Anterior cingulate cortex (tissue), 58 donors: ENCODE measurements at places on chromosomes 3 and 15.

- DNase-seq, result no peak
Observed at GRCh38 chr3:15794303-15794771, 3.4 kb downstream of the ANKRD28 start.

- DNase-seq, result no peak
Observed at GRCh38 chr15:90553248-90553745, 23.6 kb downstream of the CRTC3 start.

GRCh38 chr3:128439226-128439625 is 27.5 kb downstream of the DNAJB8 start:
- DNase-seq, result no peak

DNA sequence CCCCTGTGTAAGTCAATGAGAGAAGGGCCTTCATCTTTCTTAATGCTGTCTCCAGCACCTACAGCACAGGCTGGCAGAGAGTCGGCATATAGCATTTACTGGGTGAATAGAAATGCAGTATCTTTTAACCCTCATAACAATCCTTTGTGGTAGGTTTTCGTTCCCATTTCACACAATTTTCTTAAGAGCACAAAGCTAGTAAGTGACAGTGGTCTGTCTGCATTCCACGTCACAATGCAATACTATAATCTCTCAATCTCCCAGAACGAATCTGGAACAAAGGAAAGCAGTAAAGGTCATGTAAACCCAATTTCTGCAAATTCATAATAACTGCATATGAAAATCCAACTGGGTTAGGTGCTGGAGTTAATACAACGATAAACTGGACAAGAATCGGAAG is 1.4 kb upstream of the ZFAND6 start:
- DNase-seq, result no peak

- DNase-seq, result no peak
Observed at GRCh38 chr3:197513953-197514785, 41.6 kb downstream of the BDH1 start.

- no peak for DNase-seq
Observed at GRCh38 chr15:60351066-60351465, 46.7 kb downstream of the ANXA2 start.

- no peak for DNase-seq
Observed at GRCh38 chr3:58833491-58833890, 166.9 kb upstream of the FAM3D start.

DNA sequence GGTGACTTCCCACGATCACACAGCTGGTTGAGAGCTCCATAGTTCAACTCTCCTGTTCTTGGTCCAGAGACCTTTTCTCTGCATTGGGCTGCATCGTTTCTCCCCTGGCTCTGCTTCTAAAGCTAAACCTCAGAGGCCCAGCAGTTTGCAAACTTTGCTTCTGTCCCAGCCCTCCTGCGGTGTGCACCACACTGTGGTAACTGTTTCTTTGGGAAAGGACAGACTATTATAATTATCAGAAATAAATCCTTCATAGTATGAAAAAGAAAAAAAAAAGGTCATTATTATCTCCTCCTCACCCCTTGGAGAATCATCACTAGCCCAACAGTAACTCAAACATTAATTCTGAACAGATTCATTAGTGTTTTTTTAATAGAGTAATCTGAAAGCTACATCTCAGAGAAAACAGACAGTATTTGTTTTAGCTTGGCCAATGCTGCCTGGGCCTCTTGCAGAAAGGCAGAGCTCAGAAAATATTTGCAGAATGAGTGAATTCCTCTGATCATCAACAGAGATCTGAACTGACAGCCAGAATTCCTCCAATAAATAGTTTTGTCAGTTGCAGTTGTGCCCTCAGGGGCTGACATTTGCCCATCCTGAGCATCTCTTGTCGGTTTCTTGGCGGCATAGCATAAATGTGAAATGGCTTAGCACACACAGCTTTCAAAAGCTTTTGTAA is 52.9 kb downstream of the BFSP2 start:
- DNase-seq, result no peak

GRCh38 chr3:64995857-64996551 is 308.2 kb upstream of the ADAMTS9 start:
- DNase-seq, result no peak

DNA sequence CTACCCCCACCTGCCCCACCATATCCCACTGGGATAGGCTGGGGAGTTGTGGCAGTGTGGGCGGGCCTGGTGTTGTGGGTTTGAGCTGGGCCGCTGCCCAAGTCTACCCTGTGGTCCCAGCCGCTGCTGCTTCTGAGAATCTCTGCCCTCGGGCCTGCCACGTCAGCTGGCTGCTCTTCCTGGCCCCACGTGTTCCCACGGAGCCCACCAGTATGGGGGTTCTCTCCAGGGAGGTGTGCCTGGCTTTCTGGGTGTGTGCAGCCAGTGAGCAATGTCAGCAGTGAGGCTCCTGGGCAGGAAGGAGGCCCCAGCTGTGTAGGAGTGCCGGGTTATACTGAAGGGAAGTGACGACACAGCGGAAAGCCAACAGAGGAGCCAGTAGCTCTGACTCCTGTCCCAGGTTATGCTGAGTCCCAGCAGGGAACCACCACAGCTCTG is 10.5 kb downstream of the GNAI2 start:
- no peak for DNase-seq

- DNase-seq, result no peak
Observed at GRCh38 chr3:67559029-67559605, 95.3 kb downstream of the SUCLG2 start.

GRCh38 chr3:88059380-88060170 is 520 bp downstream of the ZNF654 start:
- no peak for DNase-seq

GRCh38 chr3:196756732-196757131 is 17.1 kb downstream of the PAK2 start:
- no peak for DNase-seq

DNA sequence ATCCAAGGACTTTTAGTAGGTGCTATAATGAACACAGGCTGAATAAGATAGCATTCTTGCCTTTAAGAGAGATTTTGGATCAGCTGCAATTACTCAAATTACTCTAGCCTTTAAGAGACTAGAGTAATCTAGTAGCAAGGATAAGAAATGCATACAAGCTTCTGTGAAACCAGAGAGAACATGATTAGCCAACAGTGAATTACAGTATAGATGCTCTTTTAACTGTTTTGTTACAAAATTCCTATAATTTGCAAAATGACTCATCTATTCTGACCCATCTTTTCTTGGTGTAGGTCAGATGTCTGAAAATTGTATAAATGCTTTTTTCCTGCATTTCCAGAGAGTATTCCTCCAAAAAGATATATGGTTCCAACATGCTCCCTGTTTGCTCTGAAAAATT is 66.9 kb downstream of the CEP63 start:
- DNase-seq, result no peak

DNA sequence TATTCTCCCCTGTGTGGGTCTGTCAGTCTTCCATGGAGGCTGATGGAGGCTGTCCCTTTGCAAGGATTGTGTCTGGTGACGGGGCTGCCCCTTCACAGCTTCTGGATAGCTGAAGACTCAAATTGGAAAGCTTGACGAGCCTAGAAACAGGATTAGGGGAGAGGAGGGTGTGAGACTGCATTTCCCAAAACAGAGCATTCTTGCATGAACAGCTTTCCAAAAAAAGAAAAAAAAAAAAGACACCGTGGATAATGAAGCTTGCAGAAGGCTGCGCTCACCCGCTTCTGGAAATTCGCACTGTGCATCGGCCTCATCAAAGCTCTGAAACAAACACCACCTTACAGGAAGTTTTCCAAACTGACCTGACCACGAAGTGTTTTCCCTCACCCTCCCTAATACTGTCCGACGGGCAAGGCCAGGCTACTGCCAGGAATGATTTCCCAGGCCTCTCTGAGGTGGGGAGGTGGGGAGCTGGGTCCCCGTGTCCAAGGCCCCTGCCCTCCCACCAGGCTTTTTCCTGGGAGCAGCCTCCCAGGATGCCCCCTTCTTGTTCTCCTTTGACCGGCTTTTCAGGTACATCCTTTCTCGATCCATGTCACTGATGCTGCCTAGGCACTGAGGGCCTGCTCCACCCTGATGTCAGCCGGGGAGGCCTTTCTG is 24.9 kb upstream of the MUC4 start:
- no peak for DNase-seq

- DNase-seq, result no peak
Observed at GRCh38 chr3:109887293-109887692, 549.9 kb upstream of the DPPA4 start.

GRCh38 chr15:57919754-57920153 is 145.8 kb downstream of the ALDH1A2 start:
- no peak for DNase-seq

GRCh38 chr3:71012971-71013370 is 570.6 kb downstream of the FOXP1 start:
- DNase-seq, result no peak
